ENCODE measurements at places on chromosomes 4 and X.

- DNase-seq, result no peak
Observed at GRCh38 chrX:1390621-1391369, 1.1 kb downstream of the SLC25A6 start.

DNA sequence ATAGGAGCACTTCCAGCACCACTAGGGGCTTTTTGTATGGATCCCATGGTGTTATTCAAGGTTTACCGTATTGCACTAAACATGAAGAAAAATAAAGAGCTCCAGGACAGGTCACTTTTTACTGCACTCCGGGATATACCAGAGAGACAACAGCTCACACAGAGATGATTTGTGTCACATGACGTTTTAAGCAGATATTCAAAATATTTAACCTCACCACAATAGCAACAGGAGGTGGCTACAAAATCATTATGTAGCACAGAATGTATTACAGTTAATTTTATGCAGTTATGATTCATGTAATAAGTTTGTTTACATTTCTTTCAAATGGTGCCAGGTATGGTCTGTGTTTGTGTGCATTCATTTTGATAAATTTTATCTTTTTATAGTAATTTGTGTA is 100.6 kb downstream of the LUZP4 start:
- no peak for DNase-seq

DNA sequence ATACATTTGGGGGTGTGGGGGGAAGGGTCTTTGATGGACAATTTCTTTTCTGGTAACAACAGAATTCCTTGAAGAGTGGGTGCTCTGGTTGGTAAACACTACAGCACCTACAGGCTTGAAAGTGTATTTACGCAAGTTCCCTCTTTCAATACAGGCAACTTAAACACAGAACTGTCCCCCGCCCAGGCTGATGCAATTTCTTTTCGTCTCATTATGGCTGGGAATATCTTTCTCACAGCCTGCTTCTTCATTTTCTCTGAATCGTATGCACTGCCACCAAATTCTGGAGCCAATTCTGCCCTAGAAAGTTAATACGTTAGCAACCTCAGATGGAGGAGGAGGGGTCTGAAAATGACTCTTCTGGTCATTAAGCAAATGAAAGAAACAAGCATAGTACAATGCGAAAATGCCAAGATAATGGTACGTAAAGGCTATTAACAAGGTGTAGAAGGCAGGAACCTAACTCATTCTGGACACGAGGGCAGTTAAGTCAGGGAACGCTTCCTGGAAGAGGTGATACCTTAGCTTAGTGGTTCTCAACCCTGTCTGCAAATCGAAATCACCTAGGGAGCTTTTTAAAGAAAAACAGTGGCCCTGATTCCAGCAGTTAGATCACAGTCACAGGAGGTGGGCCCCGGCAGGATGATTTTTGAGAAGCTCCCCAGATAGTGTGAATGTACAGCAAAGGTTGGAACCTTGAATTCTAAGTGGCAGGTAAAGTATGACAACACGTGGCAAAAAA is 1.0 kb downstream of the AGA start:
- DNase-seq, result peak; percentile 16

DNA sequence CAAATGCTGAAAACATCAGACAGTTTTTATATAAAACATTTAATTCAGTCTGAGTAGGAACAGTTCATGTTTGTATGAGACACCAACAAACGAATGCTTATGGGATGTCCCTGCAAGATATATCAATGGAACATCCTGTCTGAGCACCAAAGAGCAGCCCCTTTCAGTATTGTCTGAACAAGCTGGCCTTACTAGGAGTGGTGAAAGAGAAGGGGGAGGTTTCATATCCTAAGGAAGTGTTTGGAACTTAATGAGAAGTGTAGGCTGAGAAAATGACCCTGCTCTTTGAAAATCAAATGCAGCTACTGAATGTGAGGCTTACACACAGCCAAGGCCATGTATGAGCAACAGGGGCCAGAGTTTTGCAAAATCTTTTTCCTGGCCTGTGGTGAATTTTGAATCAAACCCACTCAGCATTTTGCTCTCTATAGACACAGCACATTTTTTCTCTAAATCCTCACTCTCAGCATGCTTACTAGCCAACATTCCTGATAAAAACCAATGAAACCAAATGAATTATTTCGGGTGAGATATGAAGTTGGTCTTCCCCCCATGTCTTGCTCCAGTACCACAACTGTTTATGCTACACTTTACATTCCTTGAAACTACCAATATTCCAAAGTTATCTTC is 119.4 kb downstream of the LUZP4 start:
- DNase-seq, result no peak

- no peak for DNase-seq
Observed at GRCh38 chr4:184347251-184348239, 126.8 kb downstream of the IRF2 start.

DNA sequence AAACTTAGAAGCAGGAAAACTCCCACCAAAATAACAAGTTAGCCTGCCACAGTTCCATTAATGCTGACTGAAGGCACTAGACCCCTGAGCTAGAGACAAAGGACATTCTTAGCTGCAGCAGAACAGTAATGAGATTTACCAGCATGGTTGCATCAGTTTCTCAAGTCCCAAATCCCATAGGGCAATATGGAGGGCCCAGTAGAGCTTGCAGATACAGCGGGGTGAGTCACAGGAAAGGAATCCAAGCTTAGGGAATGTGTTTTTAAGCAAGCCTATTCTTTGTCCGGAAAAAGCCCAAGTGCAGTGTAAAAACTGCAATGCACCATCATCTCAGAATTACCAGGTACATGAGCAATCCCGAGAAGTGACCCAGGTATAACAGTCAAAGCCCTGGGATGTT is 51.3 kb upstream of the EXOC1L start:
- DNase-seq, result no peak

DNA sequence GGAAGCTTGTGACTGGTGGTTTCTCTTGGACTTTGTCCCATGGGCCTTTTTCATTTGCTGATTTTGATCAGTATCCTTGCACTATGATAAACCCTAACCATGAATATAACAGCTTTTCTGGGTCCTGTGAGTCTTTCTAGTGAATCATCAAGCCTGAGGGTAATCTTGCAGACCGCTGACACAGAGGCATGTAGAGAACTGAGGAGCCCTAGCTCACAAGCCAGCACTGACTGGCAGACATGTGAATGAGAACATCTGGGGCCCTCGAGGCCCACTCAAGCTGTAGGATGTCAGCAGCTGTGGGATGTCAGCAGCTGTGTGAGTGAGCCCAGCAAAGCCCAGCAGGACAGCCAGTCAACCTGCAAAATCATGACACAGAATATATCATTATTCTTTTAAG is 36.7 kb downstream of the HMGB3 start:
- DNase-seq, result no peak

GRCh38 chrX:153648358-153649177 is 1.6 kb downstream of the DUSP9 start:
- DNase-seq, result no peak

- DNase-seq, result no peak
Observed at GRCh38 chr4:63036159-63036866, 1372.9 kb downstream of the TECRL start.

GRCh38 chr4:182604161-182604622 is 313.0 kb downstream of the DCTD start:
- no peak for DNase-seq

GRCh38 chr4:128153800-128154199 is 92.7 kb downstream of the LARP1B start:
- no peak for DNase-seq

GRCh38 chrX:136731207-136731782 is 49.4 kb downstream of the ARHGEF6 start:
- peak; percentile 9 for DNase-seq

DNA sequence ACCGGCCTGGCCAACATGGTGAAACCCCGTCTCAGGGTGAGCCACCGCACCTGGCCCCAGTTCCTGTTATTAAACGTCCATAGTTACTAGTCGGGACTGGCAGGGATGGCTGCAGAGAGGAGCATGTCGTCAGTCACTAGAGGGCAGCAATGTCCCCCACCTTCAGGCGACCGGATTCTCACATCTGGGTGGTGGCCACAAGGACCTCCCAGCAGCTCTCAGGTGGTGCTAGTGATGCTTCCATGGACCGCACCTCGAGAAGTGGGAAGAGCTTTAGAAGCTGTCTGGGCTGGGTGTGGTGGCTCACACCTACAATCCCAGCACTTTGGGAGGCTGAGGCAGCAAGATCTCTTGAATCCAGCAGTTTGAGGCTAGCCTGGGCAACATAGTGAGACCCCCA is 13.3 kb upstream of the IL3RA start:
- peak; percentile 56 for DNase-seq

DNA sequence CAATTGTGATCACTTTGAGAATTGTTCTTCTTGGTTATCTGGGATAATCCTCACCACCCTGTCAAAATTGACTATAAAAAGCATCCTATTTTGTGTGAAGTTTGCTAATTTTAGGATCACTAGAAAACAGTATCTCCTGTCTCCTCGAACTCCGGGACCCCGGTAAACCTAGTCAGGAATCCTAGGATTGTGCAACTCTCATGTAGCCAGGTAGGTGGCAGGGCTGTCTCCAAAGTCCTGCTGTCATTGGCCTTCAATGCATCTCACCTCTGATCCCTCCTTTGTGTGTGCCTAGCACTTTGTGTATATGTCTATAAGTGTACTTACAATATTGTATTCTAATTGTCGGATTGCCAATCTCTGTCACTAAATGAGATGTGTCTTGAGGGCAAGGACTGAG is 1564.8 kb downstream of the RPA4 start:
- no peak for DNase-seq

GRCh38 chr4:57403591-57403990 is 293.4 kb upstream of the IGFBP7 start:
- no peak for DNase-seq

DNA sequence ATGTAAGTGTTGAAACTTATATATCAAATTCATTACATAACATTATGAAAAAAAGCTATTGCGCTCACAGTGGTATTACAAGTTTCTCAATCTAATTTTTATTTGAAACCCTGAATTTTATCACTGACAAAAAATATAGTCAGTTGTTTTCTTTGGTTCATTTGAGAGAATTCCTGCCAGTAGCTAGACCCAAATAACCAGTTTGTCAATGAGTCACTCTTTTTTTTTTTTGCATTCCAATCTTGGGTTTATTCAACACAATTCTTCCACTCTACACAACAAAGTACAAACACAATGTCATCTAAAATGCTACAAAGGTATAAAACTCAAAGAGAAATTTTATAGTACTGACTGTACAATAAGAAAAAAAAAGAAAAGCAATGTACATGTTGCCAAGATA is 13.1 kb downstream of the HPF1 start:
- no peak for DNase-seq

DNA sequence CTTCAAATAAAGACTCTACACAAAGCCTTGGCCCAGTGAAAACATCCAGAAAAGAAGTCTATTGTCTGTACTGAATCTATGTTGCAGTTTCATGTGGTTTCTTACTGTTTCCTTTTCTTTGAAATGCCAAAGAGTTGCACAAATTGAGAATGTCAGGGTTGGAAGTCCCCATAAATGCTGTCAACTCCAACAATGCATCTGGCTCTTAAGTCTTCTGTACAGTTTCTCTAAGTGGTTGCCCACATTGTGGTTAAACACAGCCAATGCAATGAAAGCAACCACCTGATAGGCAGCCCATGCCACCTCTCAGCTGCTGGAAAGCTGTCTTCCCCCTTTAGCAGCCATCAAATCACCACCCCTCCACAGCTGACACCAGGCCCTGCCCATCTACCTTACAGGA is 67.2 kb upstream of the C1GALT1C1 start:
- DNase-seq, result peak; percentile 15

DNA sequence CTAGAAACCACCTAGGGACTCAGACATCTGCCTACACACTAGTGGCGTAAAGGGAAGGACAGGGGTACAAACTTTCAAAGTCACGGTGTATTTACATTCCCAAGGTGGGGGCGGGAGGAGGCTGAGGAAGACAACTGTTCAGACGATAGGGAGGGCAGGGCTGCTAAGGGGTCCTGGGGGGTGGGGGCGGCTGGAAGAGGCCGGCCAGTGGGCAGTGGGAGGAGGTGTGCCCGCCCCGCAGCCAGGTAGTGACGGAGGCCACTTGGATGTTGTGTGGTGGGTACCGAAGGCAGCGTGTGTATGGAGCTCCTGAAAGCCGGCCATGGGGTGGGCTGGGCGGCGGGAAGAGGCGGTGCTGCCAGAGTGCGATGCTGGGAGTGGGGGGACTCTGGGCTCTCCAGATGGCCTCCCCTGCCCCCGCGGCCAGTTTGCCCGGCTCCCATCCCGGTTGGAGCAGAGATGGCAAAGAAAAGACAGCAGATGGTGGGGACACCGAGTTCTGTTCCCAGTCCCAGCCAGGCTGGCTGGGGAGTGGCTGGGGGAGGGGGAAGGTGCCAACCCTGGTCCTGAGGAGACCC is 24.2 kb downstream of the L1CAM start:
- DNase-seq, result no peak

DNA sequence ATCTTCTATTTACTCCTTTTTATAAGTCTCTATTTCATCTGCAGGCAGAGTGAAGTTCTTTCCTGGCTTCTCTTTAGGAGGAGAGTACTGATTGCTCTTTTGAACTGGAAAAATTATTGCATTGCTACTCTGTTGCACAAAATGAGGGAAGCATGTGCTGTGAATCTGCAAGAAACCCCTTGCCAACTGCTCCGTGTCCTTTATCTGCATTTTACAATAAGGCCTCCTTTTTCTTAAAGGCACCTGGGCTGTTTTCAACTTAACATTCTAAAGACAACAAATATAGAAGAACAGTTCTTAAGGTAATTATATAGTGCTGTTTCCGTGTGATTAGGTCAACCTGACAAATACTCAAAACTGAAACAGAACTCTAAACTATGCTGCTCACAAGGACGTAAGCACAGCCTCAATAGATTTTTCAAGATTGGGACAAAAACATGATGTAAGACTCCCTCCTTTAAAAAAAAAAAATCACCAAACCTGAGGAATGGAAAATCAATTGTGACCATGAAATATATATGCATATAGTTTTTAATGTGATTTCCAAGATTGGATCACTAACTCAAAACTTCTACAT is 716.6 kb upstream of the INTU start:
- no peak for DNase-seq

GRCh38 chr4:111781611-111782010 is 363.6 kb upstream of the FAM241A start:
- DNase-seq, result no peak

- no peak for DNase-seq
Observed at GRCh38 chrX:103831342-103831802, 685 bp downstream of the RAB9B start.

DNA sequence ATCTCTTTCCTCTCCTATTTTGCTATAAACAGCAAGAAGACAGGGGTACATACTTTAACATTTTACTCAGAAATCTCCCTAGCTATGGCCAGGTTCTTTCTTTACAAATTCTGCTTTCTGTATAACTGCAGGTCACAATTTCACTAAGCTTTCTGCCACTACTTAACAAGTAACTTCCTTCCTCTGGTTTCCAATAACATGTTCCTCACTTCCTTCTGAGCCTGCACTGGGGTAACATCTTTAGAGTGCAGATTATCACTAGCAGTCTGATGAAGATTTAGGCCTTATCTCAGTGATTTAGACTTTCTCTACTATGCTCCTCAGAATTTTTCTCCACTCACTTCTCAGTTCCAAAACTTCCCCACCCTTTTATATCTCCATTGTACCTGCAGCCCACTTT is 1930.5 kb upstream of the AGA start:
- no peak for DNase-seq

- DNase-seq, result no peak
Observed at GRCh38 chrX:137566746-137567679, 1.1 kb downstream of the ZIC3 start.

- DNase-seq, result no peak
Observed at GRCh38 chr4:72631296-72631695, 62.3 kb upstream of the ADAMTS3 start.

GRCh38 chr4:868421-868820 is 42.5 kb upstream of the CPLX1 start:
- DNase-seq, result no peak
